ENCODE measurements at places on chromosomes 7 and 10.
A peak's percentile ranks its signal among the peaks of the same experiment; 100 is the strongest.

DNA sequence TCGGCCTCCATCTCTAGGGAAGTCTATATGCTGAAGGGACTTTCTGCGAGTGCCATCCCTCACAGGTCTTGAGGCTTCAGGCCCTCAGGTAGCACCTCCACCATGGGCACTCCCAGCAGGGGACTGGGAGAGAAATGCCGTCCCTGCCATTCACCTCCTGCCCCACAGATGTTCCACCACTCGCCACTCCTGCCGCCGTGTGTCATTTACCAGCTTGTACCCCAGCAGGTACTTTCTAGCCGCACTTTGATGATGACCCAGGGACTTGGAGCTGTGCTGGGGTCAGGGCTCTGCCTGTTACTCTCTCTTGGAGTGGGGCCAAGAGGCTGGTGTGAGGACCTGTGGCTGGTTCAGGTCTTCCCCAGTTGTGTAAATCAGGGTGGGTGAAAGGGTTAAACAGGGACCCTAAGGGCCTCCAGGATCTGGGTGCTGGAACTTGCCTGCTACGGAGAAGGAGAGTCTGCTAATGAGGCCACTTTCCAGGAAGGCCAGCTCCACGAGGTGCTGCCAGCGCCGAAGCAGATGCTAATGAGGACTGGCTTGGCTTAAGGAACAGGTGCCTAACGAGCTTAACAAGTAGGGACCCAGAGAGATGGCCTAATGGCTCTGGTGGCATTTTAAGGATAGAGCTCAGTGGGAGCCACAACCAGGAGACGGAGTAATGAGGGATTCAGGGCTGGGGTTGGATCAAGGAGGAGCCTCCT lies 32.4 kb downstream of the CRHR2 start:
- DNase-seq, result no peak
- H3K36me3 ChIP-seq, result no peaks in the 10 kb centered on the region
- no peaks in the 10 kb centered on the region for H3K27me3 ChIP-seq

GRCh38 chr7:111393011-111393754 lies 169.1 kb downstream of the IMMP2L start:
- H3K4me1 ChIP-seq, result no peaks in the 10 kb centered on the region
- H3K4me3 ChIP-seq, result no peak overlapping the region
- H3K27ac ChIP-seq, result peak overlapping the region; percentile 69
- no peaks in the 10 kb centered on the region for H3K27me3 ChIP-seq

GRCh38 chr7:156139633-156140032 lies 327.4 kb upstream of the SHH start:
- no peak overlapping the region for H3K4me3 ChIP-seq
- no peaks in the 10 kb centered on the region for H3K27me3 ChIP-seq
- no peaks in the 10 kb centered on the region for H3K36me3 ChIP-seq
- no peak for DNase-seq

- no peak for DNase-seq
- H3K4me3 ChIP-seq, result no peak overlapping the region
- no peaks in the 10 kb centered on the region for H3K27me3 ChIP-seq
- H3K36me3 ChIP-seq, result no peaks in the 10 kb centered on the region
- no peaks in the 10 kb centered on the region for H3K4me1 ChIP-seq
Measured at GRCh38 chr7:65907501-65908198, 34.8 kb downstream of the VKORC1L1 start.

GRCh38 chr7:15424468-15424867 lies 137.3 kb downstream of the AGMO start:
- H3K27me3 ChIP-seq, result no peaks in the 10 kb centered on the region
- no peak for DNase-seq
- no peaks in the 10 kb centered on the region for H3K4me1 ChIP-seq
- no peak overlapping the region for H3K27ac ChIP-seq
- no peak overlapping the region for H3K4me3 ChIP-seq

DNA sequence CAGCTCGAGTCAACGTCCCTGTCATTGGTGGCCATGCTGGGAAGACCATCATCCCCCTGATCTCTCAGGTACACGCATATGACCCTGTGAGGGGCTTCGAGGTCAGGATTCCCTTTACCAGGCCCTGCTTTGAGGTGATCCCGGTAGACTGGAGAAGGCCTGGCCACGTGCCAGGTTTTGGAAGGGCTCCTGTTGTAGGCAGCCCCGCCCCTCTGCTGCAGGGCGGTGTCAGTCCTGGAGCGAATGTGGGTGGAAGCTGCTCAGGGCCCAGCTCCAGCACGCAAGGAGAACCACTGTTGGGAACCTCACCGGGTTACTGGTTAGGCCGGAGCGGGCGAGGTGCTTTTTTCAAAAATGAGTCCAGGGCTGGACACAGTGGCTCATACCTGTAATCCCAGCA lies 15.6 kb downstream of the MDH2 start:
- DNase-seq, result no peak
- no peak overlapping the region for H3K27ac ChIP-seq
- no peaks in the 10 kb centered on the region for H3K36me3 ChIP-seq
- H3K4me3 ChIP-seq, result no peak overlapping the region
- H3K4me1 ChIP-seq, result no peaks in the 10 kb centered on the region

GRCh38 chr7:99061001-99061776 lies 82.7 kb downstream of the SMURF1 start:
- H3K27me3 ChIP-seq, result no peaks in the 10 kb centered on the region
- no peaks in the 10 kb centered on the region for H3K36me3 ChIP-seq
- H3K4me3 ChIP-seq, result no peak overlapping the region
- H3K4me1 ChIP-seq, result no peaks in the 10 kb centered on the region
- no peak for DNase-seq

GRCh38 chr10:122051609-122052385 lies 62.8 kb downstream of the TACC2 start:
- no peak overlapping the region for H3K27ac ChIP-seq
- peak; percentile 56 for DNase-seq
- no peak overlapping the region for H3K4me3 ChIP-seq
- no peaks in the 10 kb centered on the region for H3K4me1 ChIP-seq
- no peaks in the 10 kb centered on the region for H3K27me3 ChIP-seq
- no peaks in the 10 kb centered on the region for H3K36me3 ChIP-seq

DNA sequence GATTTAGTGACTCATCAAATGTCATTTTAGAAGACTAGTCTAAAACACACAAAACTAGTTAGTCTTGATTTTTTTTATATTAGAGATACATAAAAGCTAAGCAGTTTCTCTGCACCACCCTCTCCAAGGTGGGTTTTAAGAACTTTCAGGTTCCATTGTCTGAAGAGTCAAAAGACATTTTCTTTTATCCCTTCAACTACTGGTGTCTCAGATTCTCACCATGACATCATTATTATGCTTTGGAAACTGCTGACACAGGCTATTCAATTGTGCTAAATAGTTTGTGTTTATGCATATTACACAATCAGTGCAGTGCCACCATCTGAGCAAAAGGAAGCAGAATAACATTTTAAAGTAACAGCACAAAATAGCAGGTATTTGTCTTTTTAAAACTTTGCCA lies 52.2 kb downstream of the IGF2BP3 start:
- no peaks in the 10 kb centered on the region for H3K27me3 ChIP-seq
- H3K4me3 ChIP-seq, result no peak overlapping the region
- H3K36me3 ChIP-seq, result no peaks in the 10 kb centered on the region
- no peak for DNase-seq

GRCh38 chr10:11144626-11145494 lies 127.2 kb downstream of the CELF2 start:
- no peaks in the 10 kb centered on the region for H3K27me3 ChIP-seq
- H3K4me3 ChIP-seq, result no peak overlapping the region
- no peak for DNase-seq
- no peaks in the 10 kb centered on the region for H3K36me3 ChIP-seq
- peak overlapping the region; percentile 29 for H3K27ac ChIP-seq
- H3K4me1 ChIP-seq, result no peaks in the 10 kb centered on the region

GRCh38 chr10:6067457-6067856 lies 5.3 kb upstream of the IL2RA start:
- no peaks in the 10 kb centered on the region for H3K36me3 ChIP-seq
- no peaks in the 10 kb centered on the region for H3K4me1 ChIP-seq
- H3K27me3 ChIP-seq, result no peaks in the 10 kb centered on the region
- H3K4me3 ChIP-seq, result no peak overlapping the region
- H3K27ac ChIP-seq, result no peak overlapping the region
- DNase-seq, result no peak
